ENCODE measurements at places on chromosomes 5 and 9.

- no peak for DNase-seq
Measured at GRCh38 chr9:107246259-107247254, 36.5 kb upstream of the RAD23B start.

DNA sequence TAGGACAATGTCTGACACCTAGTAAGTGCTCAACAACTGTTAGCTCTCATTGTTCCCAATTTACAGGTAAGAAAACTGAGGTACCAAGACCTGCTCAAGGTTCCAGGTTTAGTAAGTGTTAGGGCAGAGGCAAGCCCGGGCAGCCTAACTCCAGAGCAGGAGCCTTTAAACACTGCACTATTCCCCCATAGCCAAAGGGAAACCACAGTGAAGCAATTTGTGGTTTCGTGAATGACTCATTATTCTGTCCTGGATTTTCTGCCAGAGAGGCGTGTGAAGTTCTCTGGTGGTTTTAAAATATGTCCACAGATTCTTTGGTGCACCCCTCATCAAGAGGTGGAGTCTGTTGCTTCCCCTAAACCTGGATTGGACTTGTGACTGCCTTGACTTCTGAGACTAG, 1.0 kb upstream of the MCC start:
- DNase-seq = no peak

- no peak for DNase-seq
Measured at GRCh38 chr9:4861736-4862451, 69.2 kb downstream of the RCL1 start.

DNA sequence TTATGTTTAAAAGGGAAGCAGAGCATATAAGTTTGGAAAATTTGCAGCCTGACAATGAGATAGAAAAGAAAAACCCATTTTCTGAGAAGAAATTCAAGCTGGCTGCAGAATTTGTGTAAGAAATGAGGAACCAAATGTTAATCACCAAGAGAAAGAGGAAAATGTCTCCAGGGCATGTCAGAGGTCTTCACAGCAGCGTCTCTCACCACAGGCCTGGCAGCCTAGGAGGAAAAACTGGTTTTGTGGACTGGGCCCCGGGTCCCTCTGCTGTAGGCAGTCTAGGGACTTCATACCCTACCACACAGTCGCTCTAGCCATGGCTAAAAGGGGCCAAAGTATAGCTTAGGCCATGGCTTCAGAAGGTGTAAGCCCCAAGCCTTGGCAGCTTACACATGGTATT, 32.1 kb upstream of the HSD17B4 start:
- no peak for DNase-seq

DNA sequence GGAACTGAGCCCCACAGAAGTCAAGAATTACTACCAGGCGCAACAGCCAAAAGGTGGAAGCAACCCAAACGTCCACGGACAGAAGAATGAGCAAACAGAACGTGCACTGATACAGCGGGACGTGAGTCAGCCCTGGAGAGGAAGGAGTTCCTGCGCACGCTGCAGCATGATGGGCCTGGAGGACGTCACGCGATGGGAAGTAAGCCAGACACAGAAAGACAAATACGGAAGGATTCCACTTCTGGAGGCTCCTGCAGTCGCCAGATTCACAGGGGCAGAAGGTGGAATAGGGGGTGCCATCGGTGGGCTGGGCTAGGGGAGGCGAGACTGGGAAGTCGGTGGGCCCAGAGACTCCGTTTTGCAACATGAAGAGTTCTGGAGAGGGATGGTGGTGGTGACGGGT, 80.3 kb upstream of the PHYKPL start:
- DNase-seq = no peak

- DNase-seq = no peak
Measured at GRCh38 chr5:177122566-177122965, 11.0 kb upstream of the NSD1 start.

GRCh38 chr5:142013734-142014521, 1.1 kb upstream of the GNPDA1 start:
- no peak for DNase-seq
